ENCODE measurements at places on chromosomes 2 and 18.

- DNase-seq: no peak
Observed at GRCh38 chr2:68968221-68968620, 6.2 kb upstream of the GKN1 start.

DNA sequence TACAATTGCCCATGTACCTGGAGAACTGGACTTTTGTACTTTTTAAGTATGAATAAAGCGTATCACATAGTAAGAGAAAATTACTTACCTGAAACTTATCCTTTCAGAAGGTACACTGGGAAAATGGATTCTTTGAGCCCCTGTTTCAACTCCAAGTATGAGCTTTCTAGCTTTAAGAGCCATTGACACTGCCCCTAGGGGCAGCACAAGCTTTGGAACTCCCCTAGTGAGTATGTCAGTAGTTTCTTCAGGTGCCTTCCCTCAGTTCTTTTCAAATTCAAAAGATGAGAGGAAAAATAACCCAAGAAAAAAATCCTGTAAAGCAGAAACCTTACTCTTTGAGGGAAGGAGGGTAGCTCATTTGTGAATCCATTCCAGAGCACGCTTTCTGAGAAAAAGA is 124.1 kb downstream of the MEMO1 start:
- no peak for DNase-seq

GRCh38 chr2:172931256-172931894 is 144.3 kb upstream of the MAP3K20 start:
- no peak for DNase-seq

GRCh38 chr2:109254174-109254904 is 125.3 kb downstream of the SH3RF3 start:
- no peak for DNase-seq

DNA sequence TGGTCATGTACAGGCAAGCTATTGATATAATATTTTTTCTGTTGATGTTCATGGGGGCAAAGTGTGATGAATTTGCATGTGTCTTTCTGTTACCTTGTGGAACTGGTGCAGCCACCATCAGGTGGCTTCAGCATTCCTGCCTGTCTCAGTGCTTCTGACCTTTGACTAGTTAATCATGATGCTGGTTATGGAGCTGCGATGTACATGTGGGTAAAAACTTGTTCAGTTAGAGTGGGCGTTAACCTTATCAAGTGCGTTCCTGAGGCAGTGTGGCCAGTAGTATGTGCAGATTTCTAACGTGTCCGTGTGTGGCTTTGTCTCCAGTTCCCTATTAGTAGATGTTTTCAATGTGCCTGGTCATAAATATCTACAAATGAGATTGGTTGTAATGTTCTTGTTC is 127.4 kb upstream of the ZSWIM2 start:
- no peak for DNase-seq
